Cortex of kidney (tissue), 1 donor: ENCODE measurements at places on chromosomes 3 and 15.

DNA sequence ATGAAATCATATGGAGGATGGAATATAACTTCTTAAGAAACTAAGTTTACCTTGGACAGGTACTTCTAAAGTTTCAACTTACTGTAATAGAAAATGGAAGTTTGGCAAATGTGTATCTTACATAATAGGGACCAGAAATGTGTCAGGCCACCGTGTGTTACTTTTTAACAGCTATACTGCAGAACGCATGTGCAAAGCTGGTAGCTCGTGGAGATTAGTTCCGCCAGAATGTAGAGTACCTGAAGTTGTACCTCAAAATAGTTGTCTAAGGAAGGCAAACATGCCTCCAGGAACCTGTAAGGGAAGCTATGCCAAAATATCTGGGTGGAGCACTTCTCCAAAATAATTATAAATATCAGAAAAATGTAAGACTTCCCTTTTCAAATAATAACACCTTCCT lies 920.6 kb downstream of the ROBO1 start:
- DNase-seq: no peak

- no peak for DNase-seq
Observed at GRCh38 chr3:46882377-46883053, 5.0 kb downstream of the PTH1R start.

DNA sequence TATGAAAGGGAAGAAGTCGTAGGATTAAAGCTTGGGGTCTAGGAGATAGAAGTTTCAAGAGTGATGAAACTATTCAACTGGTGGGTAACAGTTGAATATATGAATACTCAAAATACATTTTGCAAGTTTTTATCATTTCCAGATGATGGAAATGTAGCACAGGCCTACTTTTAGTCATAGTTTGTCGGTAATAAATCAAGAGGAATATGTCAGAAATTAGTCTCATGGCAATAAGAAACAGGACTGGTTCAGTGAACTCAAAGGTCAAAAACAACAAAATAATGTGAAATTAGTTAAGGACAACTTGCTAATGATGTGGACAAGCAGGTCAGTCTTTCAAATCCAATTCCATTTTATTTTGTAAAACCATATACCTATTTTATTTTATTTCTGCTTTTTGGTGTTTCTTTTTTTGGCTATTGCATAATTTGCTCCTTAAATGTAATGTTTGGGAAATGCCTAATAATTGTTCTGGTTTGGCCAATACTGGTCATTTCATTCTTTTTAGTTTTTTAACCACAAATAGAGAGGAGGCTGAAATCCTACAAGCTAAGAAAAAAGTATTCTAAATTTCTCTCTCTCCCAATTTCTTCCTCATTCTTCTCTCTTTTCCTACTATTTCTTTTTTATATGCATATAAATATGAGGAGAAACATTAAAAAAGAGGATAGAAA lies 195.2 kb upstream of the ARHGEF26 start:
- no peak for DNase-seq

DNA sequence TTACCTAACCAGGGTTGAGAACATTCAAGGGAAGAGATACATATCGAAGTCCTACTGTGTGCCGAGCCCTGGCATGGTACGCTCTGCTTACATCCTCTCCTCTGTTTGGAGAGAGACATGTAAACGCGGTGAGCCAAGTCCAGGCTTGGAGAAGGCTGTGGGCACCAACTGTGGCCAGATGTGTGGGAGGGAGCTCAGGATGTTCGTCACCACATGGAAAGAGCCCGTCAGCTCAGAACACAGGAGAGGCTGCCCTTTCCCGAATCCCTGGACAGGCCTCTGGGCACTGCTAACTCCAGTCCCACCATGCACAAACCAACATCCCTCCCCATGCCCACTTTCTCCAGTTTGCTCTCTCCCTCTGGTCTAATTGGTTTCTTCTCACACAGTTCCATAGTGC lies 43.0 kb downstream of the MESD start:
- no peak for DNase-seq

DNA sequence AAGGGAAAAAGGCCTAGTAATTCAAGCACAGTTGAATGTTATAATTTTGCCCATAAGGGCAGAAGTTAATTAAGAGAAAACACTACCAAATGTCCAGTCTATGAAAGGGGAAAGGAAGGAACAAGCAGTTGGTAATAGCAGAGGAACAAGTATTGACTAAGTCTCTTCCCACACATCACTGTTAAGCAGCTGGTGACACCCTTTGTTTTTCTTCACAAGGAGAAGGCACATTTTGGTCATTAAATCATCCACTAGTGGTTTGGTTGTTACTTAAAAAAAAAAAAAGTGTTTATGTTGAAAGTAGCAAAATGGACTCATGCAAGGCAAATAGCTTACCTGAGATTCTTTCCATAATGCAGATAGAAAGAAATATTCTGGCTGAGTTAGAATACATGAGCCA lies 321.4 kb upstream of the NECTIN3 start:
- no peak for DNase-seq

DNA sequence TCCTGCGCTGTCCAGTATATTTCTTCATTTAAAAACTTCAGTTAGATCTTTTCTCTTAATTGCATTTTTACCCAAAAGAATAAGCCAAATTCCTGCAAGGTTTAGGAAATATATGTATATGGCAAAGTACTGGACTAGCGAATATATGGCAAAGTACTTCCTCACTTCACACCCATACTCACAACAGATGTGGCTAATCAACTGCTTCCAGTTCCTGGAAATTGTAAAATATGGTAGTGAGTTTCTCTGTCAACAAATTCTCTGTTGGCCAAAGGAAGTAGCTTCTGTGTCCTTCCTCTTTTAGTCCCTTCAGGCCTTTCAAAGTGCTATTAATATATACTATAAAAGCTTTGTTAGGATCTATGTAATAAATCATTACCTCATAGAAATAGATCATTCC lies 22.0 kb downstream of the GPR15 start:
- no peak for DNase-seq

DNA sequence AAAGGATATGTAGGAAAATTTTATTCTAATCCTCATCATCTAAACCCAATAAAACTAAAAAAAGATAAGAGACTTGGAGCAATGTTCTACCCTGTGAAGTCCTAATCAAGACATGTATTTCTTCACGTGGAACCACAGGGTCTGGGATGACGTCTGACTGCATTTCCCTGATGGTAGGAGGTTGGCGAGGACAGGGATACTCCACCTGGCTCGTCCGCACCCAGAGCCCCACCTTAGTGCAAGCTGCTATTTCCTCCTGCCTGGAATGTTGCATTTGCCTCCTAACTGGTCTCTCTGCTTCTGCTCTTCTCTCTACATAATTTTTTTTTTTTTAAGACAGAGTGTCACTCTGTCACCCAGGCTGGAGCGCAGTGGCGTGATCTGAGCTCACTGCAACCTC lies 57.7 kb upstream of the RASGRP1 start:
- DNase-seq: no peak

DNA sequence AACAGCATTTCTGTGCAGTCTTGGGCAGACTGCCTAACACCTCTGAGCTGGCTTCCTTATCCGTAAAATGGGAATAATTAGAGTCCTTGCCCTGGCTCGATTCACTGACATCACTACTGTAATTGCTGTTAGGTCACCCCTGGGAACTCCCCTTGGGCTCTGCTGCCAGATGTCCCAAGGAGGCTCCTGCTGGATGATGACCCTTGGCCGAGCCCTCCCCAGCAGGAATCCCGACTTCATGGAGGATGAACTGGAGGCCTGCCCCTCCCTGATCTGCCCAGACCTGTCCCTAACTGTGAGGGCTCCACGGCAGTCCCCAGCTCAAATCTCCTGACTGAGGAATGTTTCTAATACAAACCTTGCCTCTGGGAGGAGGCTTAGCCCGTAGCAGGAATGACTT lies 18.0 kb downstream of the ESYT3 start:
- DNase-seq: no peak

DNA sequence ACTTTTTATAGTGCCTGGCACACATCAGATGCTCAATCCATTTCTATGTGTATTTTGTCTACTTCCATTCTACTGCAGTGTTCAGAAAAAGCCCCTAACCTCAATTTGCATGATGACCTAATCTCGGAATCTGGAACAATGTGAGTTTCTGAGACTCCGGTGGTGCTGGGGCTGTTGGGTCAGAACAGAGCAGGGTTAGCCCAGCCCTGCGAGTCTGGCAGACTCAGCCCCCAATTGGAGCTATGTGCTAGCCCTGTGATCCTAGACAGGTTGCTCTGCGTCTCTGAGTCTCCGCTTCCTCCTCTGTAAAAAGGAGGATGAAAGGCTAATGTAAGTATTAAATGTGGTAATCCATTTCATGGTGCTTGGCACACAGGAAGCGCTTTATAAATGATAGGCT lies 95.0 kb upstream of the ICE2 start:
- DNase-seq: no peak

GRCh38 chr15:100783291-100783690 lies 96.3 kb upstream of the ALDH1A3 start:
- no peak for DNase-seq
